RCC 7860 (cell line): ENCODE measurements at places on chromosomes 2 and 18.
A peak's percentile ranks its signal among the peaks of the same experiment; 100 is the strongest.

DNA sequence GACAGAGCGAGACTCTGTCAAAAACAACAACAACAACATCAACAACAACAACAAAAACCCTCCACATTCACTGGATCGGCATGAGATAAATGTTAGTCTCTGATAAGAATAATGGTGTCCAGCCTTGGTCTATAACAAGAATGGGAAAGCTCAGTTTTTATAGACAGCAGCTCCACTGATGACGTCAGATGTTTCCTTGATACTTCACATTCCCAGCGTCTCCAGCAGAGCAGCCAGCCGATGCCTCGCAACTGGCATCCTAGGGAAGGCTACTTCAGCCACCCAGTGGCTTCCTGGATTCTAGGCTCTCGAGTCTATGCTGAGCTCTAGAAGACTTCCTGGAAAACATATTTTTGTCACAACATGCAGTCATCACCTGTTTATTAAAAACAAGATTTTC is 271.4 kb upstream of the SMIM21 start:
- DNase-seq = no peak

GRCh38 chr2:75998451-75998850 is 287.7 kb upstream of the GCFC2 start:
- DNase-seq = no peak

DNA sequence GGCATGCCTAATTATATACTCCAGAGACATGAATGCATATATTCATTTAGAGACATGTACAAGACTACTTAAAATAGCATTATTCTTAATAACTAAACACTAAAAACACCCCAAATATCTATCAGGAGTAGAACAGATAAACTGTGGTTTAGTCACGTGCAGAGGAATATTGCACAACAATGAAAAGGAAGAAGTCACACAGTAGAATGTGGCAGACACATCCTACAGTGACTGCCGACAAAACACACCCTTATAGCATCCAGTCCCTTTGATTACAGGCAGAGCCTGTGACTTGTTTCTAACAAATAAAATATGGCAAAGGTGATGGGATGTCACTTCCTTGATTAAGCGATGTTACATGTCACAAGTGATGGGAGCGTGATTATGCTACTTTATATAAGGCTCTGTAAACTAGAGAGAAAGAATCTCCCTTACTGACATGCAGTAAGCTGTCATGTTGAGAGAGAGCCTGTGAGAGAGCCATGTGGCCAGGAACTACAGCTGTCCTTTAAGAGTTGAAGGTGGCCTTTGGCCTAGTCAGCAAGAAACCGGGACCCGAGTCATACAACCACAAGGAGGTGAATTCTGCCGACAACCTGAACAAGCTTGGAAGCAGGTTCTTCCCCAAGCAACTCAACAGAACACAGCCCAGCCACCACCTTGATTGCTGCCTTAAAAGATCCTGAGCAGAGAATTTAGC is 39.1 kb upstream of the LGALSL start:
- DNase-seq = no peak

GRCh38 chr18:73778032-73778359 is 369.6 kb downstream of the FBXO15 start:
- DNase-seq = no peak

DNA sequence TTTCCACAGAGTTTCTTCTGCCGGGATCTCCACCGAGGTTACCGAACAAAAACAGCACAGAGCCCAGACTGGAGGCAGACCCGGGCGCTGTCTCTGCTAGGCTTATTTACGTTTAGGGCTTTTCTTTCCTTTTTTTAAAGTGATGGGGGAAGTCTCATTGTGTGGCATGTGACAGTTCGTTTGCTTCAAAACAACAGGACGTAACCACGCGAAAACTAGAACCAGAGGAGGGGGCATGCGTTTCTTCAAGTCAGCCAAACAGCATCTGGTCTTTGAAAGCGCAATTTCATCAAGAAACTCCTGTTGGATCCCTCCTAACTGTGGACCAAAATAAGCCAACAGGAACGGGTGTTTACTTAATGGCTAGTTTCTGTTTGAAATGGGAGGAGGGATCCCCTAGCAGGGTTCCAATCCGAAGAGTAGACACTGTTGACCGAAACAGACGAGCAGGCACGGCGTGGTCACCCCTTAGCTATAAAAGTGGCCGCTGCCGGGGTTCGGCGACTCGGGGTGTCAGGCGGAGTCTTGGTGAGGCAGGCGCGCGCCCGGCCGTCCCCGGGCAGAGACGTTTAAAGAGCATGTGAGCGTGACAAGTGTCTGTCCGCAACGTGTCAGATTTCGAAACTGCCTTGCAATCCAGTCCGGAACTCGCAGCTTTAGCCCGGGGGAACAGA is 997 bp upstream of the TGIF1 start:
- DNase-seq = peak; percentile 82

DNA sequence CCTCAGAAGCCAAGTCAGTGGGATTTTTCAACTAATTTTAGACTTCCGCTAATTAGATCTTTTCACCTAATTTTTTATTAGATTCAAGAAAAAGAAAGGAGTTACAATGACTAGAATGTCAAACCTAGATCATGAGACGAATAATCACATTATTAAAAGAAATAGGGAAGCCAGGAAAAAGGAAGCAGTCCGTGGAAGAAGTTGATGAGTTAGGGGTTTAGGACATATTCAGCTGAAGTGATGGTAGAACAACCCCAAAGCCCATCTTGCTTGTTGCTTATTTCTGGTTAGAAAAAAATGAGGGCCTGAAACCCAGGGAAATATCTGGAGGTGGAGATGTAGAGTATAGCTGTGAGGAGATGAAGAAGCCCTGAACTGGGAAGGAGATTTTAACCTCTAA is 8.0 kb downstream of the KLF7 start:
- DNase-seq = no peak

- no peak for DNase-seq
These were observed 46.2 kb downstream of the ARHGAP15 start for GRCh38 chr2:143175438-143175837.

DNA sequence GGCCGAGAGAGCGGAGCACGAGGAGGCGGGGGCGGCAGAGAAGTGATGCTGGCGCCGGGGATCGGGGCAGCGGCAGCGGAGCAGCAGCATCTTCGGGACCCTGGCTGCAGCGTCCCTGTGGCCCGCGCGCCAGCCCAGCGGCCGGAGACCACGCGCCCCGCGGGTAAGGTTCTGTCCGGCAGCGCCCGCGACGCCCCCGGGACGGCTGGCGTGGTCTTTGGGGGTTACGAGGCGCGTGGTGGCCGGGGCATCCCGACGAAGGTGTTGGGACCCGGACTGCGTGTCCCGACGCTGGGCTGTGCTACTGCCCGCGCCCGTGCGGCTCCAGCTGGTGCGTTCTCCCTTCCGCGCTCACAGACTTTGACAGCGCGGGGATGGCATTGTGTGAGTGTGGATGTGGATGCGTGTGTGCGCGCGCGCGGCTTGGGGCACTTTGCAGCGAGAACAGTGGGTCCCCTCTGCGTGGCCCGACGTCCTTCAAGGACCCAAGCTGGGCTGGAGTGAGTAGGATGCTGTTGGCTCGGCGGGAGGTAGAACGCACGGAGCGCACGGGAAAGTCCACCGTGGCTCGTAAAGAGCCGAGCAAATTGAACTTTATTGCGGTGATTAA is 405.0 kb downstream of the XIRP2 start:
- DNase-seq = no peak
